ENCODE measurements at places on chromosomes 11 and 22.

GRCh38 chr11:96367342-96367741, 22.4 kb downstream of the CCDC82 start:
- no peak for DNase-seq

- DNase-seq: no peak
Measured at GRCh38 chr11:130151196-130151595, 8.4 kb upstream of the ST14 start.

GRCh38 chr22:45686836-45687235, 15.2 kb downstream of the ATXN10 start:
- DNase-seq: no peak

DNA sequence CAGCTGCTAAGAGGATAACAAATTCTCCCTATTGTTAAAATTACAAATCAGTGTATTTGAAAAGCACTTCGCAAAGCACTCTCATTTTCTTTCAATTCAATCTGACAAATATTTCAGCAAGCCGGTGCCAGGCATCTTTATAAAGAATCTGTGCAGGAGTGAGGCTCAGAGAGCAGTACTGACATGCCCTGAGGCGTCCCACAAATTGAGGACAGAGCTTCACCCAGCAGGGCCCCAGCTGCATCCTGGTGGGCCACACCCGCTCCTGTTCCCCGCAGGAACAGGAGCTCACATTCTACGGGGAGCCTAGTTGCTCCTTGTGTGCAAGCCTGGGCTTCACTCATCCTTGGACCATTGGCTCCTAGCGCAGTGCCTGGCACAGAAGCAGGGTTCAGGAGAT, 60.9 kb upstream of the EIF3D start:
- no peak for DNase-seq

DNA sequence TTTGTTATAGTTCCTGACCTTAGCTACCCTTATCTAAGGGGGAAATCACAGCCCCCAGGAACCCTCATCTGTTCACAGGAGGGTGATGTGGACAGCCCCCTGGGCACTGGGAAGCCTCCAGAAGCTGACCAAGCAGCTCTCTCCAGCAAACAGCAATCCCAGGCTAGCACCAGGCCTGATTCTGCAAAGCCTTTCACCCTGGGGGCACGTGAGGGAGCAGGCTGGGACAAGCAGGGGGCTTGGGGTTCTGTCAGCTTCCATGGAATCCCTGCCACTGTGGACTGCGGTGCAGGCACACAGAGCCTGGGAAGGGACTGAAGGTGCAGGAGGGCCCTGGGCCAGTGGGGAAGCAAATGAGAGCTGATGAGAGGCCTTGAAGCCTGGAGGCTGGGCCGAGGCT, 2.1 kb downstream of the PGAP2 start:
- DNase-seq: no peak

DNA sequence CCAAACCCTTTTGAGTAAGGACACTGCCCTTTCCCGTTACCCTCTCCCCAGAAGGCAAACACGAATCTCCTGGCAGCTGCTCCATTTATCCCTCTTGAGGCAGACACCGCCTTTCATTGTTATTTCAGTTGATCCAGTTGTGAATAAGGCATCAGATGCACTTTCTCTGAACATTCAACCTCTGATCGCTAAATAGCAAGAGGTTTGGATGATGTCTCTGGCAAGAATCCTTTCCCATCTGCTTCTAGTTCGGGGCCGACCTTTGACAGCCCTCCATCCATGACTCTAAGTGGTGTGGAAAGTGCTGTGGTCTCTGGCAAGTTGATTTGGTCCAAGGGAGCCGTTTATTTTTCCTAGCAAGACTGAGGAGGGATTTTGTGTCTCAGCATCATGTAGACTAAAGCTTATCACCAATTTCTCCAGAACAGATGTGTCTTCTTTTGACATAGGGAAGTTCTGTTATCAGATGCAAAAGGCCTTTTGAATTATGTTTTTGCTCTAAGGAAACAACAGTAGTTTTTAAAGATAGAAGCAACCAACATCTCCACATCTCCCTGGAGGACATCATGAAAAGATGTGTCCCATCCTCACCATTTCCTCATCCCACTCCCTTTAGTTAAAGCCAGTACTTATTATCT, 123.6 kb downstream of the CCDC34 start:
- DNase-seq: peak; percentile 89

DNA sequence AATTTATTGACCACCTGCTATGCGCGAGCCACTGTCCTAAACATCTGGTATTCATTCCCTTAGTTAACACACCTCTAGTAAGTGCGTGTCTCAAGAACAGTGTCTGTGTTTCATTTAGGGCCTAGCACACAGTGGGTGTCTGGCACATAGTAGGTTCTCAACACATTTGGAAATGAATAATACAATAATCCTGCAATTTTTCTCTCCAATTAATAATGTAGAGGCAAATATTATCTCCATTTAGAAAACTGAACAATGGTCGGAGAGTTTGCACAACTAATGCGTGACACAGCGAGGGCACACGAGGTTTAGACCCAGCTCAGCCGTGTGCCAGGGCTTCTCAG, 4.0 kb upstream of the NCF4 start:
- DNase-seq: no peak

GRCh38 chr11:118068206-118068944, 8.5 kb upstream of the TMPRSS4 start:
- no peak for DNase-seq

DNA sequence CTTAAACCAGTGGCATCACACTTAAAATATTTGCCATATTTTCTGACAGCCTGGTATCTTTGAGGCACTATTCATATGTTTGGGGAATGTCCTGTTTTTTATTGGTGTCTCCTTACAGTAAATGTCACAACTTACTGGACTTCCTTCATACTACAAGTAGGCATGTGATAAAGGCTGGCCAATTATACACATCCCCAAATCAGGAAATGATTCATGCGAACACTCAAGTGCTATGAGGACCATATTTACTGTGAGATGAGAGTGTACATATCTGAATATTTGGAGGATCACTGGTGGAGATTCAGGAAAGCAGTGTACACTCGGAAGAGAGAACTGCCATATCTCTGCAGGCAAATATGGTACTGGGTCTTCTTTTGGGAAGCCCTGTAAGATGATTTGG, 913.8 kb upstream of the CHORDC1 start:
- no peak for DNase-seq

DNA sequence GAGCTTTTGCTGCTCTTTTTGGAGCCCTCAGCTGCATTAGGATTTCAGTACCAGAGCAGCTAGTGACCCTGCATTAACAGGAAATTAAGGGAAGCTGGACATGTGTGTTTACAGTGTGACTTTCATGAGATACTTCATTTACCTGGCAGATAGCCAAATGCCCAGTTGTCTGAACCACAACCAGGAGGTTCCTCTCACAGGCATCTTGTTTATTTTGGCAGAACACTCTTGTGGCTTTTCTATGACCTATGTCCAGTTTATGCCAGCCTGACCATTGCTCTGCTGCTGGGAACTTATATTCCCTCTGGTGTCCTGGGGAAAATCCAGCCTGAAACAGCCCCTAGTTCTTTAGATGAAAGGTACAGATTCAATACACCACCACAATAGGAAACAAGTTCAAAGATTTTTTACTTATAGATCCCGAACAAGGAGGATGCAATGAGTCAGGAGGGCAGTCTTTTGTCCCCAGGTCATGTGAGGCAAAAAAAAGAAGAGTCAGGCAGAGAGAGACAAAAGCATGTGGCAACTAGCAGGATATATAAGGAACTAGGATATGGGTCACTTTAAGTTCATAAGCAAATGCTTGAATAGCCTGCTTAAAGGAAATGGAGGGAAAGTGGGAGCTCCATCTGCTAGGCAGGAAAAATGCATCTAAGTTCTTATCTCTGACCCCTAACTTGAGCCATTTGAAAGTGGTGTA, 379.3 kb downstream of the INSC start:
- no peak for DNase-seq

DNA sequence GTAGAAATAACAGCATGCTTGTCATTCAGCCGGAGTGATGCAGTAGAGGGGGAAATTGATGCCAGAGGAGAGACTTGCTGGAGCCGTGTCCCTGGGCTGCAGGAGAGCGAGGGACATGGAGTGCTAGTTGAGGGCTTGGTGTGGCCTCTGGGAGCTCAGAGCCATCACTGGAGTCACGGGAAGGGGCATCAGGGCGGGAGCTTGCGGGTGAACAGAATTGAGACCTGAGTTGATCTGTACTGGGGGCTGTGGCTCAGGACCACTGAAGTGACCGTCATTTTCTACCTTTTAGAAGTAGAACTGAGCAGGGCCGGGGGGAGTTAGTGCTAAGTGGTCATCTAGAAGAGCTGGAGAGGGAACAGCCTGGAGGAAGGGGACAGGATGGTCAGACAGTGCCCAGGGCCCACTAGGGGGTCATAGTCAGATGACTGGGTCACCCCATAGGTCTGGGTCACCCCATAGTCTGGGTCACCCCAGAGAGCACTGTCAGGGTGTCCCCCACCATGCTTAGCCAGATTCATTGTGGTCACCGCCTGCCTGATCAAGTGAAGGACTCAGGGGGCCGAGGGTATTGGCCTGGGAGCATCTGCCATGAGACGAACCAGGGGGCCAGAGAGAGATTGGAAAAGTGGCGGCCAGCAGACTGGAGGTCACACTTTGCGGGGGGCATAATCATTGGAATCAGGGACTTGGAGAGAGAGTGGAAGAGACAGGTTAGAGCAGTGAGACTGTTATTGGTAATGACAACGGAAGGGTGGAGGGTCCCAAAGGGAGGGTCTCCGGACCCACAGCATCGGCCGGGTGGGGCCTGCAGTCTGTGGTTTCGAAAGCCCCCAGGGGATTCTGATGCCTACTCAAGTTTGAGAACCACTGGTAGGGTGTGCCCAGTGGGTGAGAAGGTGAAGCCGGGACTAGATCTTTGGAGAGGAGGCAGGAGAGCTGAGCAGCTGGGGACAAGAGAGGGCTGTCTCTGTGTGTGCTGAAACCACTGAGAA, 15.2 kb downstream of the RIBC2 start:
- DNase-seq: no peak

DNA sequence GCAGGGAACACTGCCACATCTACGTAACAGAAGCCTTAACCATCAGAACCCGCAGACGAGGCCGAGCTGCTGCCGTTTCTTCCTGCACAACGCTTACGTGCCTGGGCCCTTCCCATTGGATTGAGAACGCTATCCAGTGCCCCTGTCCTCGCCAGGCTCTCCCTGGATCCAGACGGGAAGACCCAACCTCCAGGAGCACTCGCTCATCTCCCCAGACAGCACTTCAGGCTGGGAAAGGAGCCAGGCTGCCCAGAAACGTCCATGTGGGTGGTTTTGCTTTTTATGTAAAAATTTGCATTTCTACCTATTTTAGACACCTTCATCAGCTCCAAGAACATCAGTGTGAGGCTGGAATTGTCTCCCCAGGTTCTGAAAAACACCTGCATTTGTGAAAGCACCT, 7.3 kb upstream of the CRYBB3 start:
- no peak for DNase-seq

DNA sequence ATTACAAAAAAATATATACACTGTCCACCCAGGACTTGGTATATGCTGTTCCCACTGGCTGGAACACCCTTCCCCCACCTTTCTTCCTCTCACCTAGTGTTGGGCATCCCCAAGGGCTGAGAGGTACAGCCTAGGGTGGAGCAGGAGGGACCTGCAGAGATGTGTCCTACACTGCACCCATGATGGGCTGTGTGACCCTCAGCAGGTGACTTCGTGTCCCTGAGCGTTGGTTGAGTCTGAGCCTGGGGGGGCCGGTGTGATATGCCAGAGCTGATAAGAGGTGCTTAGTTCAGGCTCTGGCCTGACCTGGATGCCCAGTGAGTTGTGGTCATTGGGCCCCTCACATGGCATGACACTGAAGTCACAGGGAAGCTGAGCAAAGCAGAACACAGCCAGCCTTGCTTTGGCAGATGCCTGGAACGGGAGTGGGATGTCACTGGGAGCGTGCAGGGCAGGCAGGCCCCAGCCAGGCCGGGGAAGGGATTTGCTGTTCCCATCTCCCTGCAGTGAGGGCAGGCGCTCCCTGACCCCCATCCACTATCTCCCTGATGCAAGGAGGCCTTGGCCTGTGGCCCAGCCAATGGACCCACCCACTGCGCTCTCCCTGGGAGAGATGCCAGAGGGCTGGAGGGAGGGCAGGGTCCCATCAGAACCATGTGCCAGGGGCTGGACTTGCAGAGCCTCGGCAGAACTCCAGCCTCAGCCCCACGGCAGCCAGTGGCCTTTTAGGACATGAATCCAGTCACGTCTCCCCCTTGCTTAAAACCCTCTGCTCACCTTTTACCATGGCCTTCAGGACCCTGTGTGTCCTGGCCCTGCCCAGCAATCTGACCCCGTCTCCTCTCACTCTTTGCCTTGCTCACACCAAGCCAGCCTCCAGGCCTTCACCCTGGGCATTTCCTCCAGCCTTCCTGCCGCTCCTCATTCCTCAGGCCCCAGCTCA, 138.9 kb downstream of the MN1 start:
- no peak for DNase-seq
